ENCODE measurements at places on chromosomes 1 and 21.

DNA sequence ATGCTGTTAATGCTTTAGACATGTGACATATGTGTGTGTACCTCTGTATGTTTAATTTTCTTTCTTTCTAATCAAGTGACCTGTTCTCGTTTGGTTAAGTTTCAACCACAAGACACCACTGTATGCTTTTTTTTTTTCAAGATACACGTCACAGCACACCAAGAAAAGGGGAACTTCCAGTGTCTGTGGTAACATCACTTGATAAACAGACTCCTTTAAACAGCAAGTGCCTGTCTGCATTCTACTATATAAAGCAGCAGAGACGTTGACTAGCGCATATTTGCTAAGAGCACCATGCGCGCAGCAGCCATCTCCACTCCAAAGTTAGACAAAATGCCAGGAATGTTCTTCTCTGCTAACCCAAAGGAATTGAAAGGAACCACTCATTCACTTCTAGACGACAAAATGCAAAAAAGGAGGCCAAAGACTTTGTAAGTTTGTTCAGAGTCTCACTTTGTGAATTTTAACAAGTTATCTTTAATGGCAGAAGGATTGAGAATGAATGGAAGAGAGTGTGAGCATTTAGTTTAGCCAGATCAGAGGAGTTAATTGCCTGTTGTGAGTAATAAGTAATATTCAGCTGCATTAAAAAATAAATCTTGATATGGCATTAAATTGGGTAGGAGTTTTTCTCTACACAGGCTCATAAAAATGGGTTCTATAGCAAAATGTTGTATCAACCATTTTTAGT lies at the start of gene RGS1:
RGS1 (plus strand) TSS at position 275 of the 691 bp plus-strand sequence; CDS start at position 295, 20 bp downstream.
- no peak for DNase-seq

GRCh38 chr1:162235241-162235800 lies 141.3 kb downstream of the SPATA46 start:
- DNase-seq, result no peak

DNA sequence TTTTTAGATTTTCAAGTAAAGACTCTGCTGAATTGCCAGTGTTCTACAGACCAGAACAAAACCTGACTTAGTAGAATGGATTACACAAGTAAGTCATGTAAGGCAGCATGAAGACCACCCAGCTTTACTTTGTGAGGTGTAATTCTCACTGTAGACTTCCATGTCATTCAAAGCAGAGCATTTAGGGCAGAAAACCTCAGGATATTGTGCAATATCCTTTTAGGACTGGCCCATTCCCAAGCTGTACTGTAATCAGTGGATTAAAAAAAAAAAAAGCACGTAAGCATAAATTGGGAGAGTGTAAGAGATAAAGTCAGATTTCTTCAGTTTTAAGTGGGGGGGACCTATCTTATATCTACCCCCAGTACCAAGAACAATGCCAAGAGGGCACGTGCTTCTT lies 380.5 kb upstream of the PRMT6 start:
- DNase-seq, result no peak

- DNase-seq, result no peak
Measured at GRCh38 chr1:145771056-145771455, 51.8 kb downstream of the CD160 start.

DNA sequence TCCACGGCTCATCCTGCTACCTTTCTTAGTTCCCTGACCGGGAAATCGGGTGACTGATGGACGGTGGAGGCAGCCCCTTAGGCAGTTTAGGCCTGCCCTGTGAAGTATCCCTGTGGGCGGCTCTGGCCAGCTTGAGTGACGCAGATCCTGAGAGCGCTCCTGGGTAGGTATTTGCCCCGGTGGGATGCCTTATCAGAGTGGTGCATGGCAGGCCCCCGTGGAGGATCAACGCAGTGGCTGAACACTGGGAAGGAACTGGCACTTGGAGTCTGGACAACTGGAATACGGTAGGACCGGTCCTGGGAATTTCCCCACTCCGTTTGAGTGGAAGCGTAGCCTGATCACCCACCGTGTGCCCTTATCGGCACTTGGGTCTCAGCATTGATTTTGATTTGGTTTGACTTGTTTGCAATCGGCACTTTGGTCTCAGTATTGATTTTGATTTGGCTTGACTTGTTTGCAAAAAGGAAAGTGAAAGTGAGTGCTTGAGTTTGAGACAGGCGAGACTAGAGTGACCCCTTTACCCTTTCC lies 15.2 kb downstream of the PLA2G2F start:
- DNase-seq, result no peak
